Hippocampal formation (tissue), 2 donors: ENCODE measurements at places on chromosomes 11 and 22.

DNA sequence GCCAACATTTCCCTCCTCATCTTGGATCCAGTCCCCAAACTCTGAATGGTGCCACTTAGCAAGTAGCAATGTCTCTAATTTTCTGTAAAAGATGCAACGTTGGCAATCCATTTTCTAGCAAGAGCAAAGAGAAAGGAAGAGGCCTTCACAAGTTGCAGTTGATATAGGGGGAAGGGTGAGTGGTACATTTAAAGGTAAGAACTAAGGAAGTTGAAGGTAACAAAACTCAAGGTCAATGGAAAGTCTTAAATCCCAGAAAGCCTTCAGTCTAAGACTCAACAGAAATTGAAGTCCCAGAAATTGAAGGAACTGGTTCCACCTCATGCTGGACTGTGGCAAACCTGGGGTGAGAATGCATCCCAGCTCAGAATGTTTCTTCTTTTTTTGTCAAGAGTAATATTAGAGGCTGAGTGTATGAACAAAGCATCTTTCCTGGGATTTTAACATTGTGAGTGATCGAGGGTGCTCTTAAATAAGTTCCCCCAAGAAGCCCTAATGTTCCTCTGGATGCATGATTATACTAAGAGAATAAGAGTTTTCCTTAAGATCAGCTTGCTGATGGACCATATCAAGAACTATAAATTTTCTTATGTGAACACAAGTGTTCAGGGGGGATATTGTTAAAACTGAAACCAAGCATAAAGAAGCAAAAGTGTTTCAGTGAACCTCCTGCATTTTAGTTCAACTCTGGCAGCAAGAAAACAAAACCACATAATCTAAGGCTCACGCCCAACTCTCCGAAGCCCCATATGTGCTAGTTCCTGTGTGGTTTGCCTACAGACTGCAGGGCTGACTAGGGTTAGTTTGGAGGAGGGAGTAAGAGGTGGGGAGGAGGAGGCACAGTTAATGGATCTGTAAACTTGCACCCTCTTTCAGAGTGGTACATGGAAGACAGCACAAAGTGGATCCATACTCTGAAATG, at the start of gene GRAP2:
GRAP2 (plus strand) TSS at position 779 of the 922 bp plus-strand sequence. CDS start 46,023 bp downstream, outside the sequence.
- no peak for DNase-seq

DNA sequence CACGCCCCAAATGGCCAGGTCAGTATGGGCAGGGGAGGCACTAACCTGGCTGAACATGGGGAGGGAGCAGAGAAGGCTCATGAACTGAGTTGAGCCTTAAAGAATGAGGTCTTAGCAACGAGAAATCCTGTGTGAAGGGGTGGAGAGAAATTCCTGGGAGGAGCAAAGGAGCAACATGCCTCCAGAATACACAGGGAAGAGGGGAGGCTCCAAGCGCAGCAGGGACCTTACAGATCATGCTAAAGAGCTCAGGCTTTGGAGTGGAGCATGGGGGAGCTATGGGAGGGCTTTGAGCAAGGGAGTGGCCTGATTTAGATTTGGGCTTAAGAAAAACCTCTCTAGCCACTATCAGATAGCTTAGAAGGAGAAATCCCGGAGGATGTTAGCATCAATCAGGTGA, 88.1 kb downstream of the MN1 start:
- no peak for DNase-seq

DNA sequence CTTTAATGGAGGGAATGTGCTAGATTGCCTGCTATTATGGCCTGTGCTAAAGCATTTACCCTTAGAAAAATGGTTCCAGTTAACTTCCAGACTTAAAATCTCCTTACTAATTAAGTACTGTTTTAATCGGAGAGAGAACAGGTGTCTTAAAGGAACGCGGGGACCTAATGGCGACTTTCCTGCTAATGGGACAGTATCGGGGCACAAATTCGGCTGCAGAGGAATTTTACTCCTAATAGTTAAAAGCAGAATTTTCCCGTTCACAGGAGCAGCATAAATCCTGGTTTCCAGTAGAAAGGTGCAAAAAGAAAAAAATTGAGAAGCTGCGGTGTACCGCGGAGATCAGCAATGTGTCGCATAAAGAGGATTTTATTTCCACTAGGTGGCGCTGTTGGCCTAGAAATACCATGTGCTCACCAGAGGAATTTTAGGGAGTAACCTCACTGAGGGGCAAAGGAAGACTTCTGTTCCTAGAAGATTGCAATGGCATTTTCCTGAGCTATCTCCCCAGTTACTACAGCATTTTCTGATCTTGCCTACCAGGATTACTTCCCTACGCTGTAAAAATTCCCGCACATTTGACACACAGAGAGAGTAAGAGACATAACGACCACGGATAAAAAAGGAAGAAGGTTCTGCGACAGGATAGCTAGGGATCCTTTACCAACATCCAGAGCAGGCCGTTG, 44.5 kb downstream of the ZNF280B start:
- peak; percentile 31 for DNase-seq

GRCh38 chr11:9081153-9081552, 10.2 kb downstream of the SCUBE2 start:
- no peak for DNase-seq

DNA sequence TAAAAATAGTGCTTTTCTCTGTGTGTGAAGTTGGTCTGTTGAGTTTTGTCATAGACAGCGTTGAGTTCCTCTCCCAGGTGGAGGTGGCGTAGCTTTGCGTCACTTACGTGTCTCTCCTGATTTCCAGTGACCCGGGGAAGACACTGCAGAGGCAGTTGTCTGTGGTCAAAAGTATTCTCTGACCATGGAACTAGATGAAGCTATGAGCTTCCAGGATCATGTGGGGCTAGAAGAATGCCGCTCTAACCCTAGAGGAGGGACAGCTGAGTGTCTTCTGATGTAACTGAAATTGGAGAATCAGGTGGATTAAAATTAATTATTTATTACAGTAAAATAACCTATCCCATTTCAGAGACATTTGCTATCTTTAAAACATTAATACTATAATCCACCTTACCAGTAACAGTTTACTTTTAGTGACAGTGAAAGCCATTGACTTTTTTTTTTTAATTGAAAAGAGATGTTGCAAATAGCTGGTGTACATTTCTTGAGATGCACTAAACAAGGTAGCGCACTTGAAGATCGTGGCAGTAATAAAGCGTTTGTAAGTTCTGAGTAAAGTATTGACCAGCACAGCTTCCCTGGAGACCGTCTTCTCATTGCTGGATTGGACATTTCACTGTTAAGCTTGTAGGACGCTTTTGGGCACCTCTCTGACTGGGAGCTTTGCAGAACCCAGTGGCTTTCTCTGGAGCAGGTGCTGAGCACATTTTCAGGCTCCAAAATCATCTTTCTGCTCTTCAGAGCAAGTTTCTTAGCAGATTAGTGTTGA, 9.7 kb downstream of the CAT start:
- no peak for DNase-seq

GRCh38 chr11:35911616-35912165, 32.2 kb upstream of the LDLRAD3 start:
- no peak for DNase-seq

DNA sequence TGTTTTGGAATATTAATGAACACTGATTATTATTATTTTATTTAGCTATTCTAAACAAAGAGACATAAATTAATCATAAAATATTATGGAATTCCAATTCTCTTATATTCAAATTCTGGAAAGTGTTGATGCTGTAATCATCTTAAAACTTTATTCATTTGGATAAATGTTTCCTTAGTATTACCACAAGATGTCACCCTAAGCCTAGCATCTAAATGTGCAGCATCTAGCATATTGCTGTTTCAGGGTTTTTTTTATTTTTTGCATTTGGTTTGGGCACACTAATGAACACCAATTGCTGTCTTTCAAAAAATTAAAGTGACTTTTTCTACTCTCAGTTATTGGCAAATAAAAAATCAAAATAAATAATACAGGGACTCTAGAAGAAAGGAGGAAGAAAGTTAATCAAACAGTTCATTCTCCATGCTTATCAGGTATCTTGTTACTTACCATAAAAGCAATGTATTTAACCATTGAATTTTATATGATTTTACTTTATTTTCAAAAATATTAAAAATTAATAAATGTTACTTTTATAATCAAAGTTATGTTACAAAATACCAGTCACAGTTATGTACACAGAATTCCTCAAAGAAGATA, 31.8 kb downstream of the DLG2 start:
- DNase-seq, result no peak

DNA sequence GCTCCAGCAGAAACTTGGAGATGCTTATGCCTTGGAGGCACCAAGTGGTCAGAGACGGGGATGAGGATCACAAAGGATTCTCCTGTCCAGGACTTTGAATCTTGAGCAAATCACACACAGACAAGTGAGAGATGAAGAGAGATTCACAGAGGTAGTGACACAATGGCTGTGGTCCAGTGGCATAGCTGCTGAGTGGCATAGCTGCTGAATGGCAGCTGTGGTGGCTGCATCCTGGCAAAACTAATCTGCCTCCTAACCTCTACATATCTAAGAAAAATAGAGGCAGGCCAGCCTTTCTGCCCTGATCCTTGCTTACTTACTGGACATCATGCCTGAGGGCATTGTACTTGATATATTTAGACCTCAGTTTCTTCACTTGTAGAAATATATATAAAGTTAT, 102.6 kb downstream of the CD44 start:
- DNase-seq, result no peak

DNA sequence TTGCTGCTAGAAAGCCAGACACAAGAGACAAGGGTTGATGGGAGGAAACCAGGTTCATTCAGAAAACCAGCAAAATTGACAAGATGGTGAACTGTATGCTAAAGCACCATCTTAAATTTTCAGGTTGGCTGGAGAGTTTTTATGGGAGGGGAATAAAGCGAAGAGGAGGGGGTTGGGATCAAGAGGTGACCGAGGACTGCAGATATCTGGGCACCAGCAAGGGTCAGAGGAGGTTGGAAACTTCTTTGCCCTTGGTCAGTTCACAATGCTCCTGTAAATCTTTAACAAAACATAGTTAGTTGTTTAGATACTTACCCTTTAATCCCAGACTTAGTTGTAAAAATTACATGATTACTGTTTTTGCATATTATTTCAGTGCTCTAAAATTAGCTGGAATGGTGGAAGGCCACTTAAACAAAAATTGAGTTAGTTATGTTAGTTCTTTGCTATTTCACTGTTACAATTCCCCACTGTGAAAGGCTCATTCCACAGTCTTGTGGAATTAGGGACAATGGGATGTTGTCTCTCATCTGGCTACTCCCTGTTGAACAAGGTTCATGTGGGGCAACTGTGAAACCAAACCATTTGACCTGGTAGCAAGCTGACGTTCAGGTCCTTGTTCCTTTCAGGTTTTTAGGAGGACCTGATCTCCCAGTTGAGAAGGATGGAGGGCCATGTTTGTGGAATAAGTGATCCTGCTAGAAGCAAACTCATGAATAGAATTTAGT, 30.6 kb upstream of the QSER1 start:
- no peak for DNase-seq

DNA sequence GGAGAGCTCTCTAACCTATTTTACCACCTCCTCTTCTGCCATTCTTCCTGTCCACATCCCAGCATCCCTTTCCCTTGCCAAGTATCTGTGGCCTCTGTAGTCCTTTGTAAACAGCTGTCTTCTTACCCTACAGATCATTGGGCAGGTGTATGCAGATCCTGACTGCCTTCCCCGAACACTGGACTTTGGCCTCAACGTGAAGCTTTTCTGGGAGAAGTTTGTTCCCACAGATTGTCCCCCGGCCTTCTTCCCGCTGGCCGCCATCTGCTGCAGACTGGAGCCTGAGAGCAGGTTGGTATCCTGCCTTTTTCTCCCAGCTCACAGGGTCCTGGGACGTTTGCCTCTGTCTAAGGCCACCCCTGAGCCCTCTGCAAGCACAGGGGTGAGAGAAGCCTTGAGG, 17.3 kb downstream of the PIK3IP1 start:
- no peak for DNase-seq

- no peak for DNase-seq
These were observed 598.8 kb downstream of the NTM start for GRCh38 chr11:131969261-131969660.

DNA sequence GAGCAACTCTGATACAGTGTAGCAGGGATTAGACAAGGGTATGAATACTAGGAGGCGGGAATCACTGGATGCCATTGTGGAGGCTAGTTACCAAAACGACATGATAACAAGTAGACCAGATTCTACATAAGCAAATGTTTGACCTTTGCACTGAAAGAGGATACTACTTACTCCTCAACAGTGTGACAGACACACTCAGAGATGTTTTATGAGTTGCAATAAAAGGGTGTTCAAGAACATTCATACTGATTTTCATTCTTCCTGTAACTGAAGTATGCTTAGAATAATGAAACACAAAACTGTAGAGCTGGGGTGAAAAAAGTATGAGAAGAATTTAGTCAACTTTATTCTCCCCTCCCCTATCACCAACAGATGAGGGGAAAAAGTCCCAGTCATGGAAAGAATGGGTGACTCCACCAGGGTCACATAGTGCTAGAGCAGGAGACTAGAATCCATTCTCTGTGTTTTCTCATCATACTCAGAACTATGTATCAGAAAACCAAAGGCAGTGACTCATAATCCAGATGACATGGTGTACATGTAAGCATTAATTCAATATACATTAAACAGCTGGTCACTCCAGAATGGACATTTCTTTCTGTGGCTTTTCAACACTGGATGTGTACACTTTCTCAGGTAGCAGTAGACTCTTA, 32.8 kb downstream of the ARHGAP20 start:
- DNase-seq, result no peak

GRCh38 chr11:110130642-110131238, 37.5 kb downstream of the ZC3H12C start:
- no peak for DNase-seq
